ENCODE measurements at places on chromosomes 3 and 15.

DNA sequence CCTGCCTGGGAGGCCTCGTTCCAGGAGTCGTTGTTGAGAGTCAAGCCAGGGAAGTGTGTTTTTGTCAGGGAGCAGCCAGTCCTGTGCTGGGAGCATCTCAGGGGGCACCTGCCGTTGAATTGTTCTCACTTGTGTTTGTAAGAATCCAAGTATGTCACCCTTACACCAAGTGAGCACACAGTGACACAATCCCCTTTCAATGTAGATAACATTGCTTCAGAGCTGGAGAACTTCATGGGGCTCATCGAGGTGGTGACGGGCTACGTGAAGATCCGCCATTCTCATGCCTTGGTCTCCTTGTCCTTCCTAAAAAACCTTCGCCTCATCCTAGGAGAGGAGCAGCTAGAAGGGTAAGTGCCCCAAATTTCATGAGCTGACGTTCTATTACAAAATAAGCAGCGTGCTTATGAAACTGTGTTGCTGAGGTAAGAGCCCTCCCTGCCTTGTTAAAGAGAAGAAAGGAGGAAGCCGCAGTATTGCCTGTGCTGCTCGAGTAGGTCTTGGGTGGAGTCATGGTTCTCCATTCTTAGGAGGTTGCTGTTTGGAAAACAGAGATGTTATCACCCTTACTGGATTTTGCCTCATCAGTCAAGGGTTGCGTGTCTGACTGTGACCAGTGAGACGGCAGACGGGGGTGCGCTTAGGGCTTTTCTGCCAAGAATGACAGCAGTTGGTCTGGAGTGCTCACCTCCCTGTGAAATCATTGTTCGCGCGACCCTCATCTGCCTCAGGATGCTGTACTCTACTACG, 108.1 kb downstream of the PGPEP1L start:
- no peak for DNase-seq

GRCh38 chr3:52615166-52615565, 70.5 kb downstream of the PBRM1 start:
- no peak for DNase-seq

GRCh38 chr3:101868534-101869464, 19.5 kb downstream of the NFKBIZ start:
- no peak for DNase-seq

GRCh38 chr3:164450276-164450905, 627.9 kb downstream of the SI start:
- no peak for DNase-seq

DNA sequence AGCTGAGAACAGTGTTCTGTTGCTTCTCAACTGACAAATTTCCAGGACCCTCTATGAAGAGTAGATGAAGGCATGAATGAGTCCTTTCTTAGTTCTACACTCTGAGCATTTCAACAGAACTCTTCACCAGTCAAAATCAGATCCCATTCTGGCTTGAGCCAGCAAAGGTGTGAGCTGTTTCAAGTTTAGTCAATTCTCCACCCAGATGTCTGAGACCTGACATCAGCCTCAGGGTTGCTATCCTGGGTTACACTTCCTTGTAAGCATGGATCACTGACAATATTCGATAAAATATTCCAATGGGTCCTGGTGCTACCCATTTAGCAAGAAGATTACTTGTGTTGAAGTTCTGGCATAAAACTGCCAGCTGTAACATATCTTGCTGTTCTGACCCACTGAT, 97.6 kb upstream of the PPP2R3A start:
- no peak for DNase-seq

GRCh38 chr15:34973512-34973911, 4.0 kb upstream of the AQR start:
- DNase-seq, result no peak

DNA sequence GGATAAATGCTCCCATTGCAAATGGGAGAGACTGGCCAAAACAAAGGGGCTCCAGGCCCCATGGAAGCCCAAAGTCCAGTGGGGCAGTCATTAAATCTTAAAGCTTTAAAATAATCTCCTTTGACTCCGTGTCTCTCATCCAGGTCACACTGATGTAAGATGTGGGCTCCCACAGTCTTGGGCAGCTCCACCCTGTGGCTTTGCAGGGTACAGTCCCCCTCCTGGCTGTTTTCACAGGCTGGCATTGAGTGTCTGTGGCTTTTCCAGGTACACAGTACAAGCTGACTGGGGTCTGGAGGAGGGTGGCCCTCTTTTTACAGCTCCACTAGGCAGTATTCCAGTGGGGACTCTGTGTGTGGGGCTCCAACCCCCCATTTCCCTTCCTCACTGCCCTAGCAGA, 45.9 kb downstream of the NIPA2 start:
- DNase-seq, result no peak

- DNase-seq, result no peak
Measured at GRCh38 chr15:50884540-50884939, 23.9 kb upstream of the AP4E1 start.

DNA sequence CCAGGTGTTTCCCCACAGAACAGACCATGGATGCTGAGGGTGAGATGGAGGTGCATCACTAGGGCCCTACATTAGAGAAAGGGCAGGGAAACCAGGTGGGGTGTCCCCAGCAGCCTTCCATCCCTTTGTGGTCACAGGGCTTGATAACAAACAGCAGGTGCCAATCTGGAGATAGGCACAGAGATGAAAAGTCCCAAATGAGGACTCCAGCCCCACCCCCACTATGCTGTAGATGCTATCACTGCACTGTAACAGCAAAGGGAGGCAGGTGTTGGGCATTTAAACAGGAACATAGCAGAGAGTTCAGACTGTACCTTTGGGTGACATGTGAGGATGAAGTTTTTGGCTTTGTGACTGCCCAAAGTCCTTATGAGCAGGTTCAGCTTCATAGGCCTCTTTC, 21.4 kb downstream of the IL20RB start:
- DNase-seq, result no peak

GRCh38 chr15:34699968-34700640, 54.7 kb downstream of the GJD2 start:
- no peak for DNase-seq

DNA sequence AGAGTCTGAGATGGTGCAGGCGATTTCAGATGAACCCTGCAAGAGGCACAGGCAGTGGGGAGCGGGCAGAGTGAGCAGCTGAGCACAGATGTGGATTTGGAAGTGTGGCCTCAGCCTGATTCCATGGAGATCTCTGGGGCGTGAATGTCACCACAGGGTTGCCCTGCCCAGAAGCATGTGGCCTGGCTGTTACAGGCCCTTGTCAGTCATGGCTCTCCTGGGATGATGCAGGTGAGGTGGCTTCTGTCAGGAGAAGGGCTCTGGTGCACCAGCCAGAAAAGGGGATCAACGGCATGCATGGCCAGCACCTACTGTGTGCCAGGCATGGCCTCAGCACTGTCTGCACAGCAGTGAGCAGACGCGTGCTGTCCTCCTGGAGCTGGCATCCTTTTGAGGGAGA, 11.9 kb downstream of the HDAC11 start:
- DNase-seq, result no peak

GRCh38 chr3:63705092-63705645, 52.7 kb downstream of the SNTN start:
- DNase-seq, result no peak

- DNase-seq, result no peak
Measured at GRCh38 chr15:58329781-58330671, 101.8 kb upstream of the LIPC start.

- no peak for DNase-seq
Measured at GRCh38 chr3:4664412-4664811, 171.3 kb downstream of the ITPR1 start.

DNA sequence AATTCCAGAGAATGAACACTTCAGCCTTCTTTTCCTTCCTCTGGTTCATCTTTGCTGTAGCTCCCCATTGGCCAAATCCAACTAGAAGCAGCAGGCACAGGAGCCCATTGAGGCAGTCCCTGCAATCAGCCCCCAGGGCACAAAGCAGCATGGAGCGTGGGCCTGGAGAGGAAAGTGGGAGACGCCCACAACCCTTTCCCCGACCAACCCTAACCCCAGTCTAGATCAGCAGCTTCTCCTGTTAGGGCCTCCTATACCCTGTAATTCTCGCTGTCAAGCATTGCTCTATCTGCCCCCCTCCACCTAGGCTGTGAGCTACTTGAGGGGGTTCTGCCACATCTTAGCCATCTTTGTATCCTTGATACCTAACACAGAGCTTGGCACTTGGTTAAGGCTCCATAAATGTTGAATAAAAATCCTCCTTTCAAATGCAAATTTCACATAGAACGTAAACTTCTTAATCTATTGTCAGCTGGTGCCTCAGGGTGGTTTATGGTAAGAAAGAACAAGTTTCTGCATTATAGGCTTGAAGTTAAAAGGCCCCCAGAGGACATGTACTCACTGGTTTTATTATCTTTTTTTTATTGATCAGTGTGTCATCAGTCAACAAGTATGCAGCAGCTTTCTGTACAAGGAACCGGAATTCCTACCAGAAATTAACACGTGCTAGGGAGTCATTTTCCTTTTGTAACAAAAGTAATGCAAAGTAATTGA, 97.9 kb upstream of the PFN2 start:
- DNase-seq, result no peak

DNA sequence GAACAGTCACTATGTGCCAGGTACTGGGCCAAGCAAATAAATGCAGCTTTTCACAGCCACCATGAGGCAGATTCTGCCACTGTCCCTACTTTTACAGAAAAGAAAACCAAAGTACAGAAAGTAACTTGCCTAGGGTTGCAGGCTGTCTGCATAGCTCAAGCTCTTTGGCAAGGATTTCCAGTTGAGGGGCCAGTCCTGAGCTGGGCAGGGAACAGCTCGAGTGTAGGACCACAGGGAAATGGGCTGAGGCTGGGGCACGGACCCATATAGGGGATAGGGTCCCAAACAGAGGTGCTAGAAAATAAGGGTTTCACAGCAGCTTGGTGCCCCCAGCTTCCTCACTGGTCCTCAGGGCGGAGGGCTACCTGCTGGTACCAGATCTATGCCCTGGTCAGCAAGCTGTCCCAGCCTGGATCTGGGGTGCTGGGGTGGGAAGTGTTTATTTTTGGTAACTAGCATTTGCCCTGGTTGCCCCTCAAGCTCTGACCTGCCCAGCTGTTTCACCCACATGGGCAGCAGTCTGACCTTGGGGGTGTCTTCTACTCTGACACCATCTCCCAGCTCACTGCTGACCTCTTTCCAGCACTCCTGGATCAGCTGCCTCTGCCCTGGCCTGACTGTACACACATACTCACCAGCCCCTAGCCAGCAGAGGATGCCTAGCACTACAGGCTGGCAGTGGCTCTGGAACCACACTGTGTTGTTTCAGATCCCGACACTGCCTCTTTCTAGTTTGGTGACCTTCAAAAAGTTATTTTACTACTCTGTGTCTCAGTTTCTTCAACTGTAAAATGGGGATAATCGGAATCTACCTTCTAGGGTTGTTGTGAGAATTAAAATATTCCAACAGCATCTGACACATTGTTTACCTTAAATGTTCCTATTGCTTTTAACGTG, 16.2 kb downstream of the MRAS start:
- DNase-seq, result no peak

GRCh38 chr3:8276056-8276455, 225.6 kb upstream of the LMCD1 start:
- no peak for DNase-seq

Measured in activated CD8-positive, alpha-beta memory T cell treated with anti-CD3 and anti-CD28 coated beads, Interleukin-2, amount 10 ng/mL, durations not matched to agents 7 days and 5 days (primary cell).